Occipital lobe (tissue), 3 donors: ENCODE measurements at places on chromosomes 7 and 10. TPM values are rescaled to one million over a fixed set of nuclear protein-coding genes. Genes with fewer than 3 reads are reported as not detected.

The SYNPO2L gene
- total RNA-seq, result not detected

The ADRB1 gene
- total RNA-seq, result 3.3 TPM

- no peak for DNase-seq
Measured at GRCh38 chr7:50857804-50858489, 75.3 kb upstream of the GRB10 start.

The MYOF gene
- total RNA-seq, result 3.6 TPM

The NEUROD6 gene
- total RNA-seq, result 600 TPM

The PTER gene
- 0.62 TPM for total RNA-seq

- DNase-seq, result no peak
Measured at GRCh38 chr10:97213431-97213830, 27.7 kb upstream of the SLIT1 start.

DNA sequence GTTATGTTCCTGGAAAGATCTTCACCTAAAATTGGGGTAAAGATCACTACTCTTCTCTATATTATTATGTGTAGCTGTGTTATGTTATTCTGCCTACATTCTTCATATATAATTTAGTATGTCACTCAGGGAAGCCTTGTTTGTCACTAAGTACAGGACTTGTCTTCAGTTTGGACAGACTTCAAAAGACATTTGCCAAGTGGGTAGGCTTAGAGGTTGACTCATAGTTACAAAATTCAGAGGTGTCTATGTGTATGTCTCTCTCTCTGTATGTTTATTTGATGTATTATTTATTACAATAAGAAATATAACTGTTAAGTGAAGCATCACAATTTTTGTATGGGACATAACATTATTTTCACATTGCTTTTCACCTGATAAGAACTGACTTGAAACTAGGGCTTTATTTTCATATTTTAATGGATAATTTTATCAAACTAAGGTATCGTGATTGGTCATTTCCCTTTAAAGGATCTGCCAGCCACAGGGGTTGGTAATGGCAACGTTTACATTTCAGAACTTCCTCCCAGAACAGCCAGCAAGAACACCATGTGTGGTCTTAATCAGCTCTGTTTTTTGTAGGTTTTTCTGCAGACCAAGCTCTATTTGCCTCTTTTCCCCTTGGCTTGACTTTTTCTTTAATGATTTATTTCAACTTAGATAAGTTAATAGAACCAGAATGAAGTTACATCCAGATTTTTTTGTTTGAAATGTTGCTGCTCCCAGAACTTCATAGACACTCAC lies 262.1 kb upstream of the CACNA2D1 start:
- no peak for DNase-seq

- DNase-seq, result no peak
Measured at GRCh38 chr7:85997515-85997914, 646.2 kb upstream of the GRM3 start.

The PTF1A gene
- not detected for total RNA-seq

- no peak for DNase-seq
Measured at GRCh38 chr7:101995121-101995520, 177.7 kb downstream of the CUX1 start.

DNA sequence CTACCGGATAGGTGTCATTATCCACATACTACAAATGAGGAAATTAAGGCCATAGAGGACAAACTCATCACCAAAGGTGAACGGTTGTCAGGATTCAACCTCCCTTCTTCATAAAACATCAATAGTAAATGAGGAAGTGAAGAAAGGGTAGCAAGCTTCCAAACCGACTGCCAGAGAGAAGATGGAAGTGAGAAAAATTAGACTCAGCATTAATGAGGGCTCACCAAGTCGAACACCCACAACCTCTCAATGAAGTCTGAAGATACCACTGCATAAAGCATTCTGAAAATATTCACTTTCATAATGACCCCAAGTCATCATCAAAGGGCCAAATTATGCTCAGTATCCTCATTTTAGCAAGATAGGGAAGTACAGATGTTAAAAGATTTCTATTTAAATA lies 29.6 kb downstream of the ABCB4 start:
- DNase-seq, result no peak

- no peak for DNase-seq
Measured at GRCh38 chr7:134084488-134085144, 42.5 kb upstream of the LRGUK start.

GRCh38 chr10:98296524-98296923 lies 28.5 kb upstream of the LOXL4 start:
- DNase-seq, result no peak

DNA sequence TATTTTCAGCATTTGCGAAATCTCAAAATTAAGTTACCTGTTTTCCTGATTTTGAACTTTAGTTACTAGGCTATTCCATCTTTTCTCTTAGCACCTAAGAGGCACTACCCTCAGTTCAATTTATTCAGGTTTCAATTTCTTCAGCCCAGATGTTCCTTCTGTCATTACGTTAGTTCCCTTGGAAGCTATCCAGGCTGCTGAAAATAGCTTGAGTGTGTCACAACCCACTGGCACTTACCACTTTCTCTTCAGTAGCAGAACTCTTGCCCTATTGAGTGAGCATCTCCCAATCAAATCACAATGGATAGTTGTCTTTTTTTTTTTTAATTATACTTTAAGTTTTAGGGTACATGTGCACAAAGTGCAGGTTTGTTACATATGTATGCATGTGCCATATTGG lies 332.7 kb upstream of the LRGUK start:
- no peak for DNase-seq

GRCh38 chr10:86681047-86681446 lies 12.7 kb downstream of the LDB3 start:
- DNase-seq, result no peak

- no peak for DNase-seq
Measured at GRCh38 chr7:133126422-133126821, 44.5 kb upstream of the CHCHD3 start.

GRCh38 chr7:65951837-65952578 lies 30.0 kb downstream of the GUSB start:
- DNase-seq, result no peak

GRCh38 chr10:71683301-71683700 lies 36.3 kb downstream of the C10orf105 start:
- no peak for DNase-seq

- DNase-seq, result no peak
Measured at GRCh38 chr7:26332698-26333097, 41.0 kb downstream of the SNX10 start.

DNA sequence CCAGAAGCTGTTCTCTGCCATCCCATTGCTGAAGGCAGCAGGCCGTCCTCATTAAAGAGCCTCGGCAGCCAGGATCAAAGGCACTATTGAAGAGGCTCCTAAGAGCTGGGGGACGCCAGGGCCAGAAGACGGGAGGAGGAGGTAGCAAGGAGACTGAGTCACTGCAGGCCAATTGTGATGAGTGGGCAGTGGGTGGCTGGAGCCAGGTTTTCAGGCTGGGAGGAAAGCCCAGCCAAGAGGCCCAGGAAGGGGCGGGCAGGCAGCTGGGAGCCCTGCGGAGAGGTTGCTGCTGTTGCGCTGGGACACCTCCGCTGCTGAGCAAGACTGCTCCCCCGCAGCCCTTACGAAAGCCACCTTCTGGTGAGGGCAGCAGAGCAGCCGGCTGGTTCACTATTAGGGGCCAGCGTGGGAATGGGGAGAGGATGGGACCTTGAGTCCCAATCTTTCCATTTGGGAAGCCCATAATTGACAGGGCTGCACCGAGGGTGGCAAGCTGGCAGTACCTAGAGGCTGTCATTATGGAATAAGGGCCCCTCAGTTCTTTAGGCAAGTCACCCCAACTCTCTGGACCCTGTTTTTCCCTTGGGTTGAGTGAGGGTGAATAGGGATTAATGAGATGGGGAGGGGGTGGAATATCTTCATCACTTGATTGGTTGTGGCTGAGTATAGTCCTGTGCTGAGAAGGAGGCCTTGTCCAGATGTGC lies 48.4 kb downstream of the UNC5B start:
- peak; percentile 76 for DNase-seq

The SH2B2 gene
- total RNA-seq, result 11.9 TPM

DNA sequence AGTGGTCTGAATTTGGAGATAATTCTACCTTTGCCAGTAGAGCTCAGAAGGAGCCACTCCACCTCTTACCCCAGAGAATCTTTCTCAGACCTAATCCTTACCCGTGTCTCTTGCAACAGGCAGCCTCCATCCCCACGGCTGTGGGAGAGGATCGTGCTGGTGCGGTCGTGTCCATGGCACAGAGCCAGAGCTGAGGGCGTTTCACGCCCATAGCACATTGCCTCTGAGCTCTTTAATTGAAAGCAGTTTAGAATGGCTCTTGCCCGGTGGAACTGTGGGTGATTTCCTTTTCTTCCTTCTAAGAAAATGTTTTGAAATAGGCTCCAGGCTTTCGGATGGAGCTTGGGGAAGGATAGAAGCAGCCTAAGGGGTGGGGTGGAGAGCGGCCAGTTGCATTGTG lies 41.5 kb downstream of the PRF1 start:
- peak; percentile 38 for DNase-seq

DNA sequence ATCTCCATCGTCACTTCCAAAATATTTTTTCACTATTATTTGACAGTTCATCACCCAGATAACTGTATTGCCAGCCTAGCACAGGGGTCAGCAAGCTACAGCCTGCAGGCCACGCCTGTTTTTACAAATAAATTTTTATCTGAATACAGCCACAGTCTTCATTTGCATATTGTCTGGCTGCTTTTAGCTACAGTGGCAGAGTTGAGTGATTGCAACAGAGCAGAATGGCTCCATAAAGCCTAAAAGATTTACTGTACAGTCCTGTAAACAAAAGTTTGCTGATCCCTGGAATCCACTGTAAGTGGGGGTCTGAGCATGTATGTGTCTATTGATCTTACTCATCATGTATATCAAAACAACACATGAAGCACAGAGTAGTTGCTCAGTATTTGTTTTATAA lies 45.9 kb upstream of the GNAI1 start:
- no peak for DNase-seq

DNA sequence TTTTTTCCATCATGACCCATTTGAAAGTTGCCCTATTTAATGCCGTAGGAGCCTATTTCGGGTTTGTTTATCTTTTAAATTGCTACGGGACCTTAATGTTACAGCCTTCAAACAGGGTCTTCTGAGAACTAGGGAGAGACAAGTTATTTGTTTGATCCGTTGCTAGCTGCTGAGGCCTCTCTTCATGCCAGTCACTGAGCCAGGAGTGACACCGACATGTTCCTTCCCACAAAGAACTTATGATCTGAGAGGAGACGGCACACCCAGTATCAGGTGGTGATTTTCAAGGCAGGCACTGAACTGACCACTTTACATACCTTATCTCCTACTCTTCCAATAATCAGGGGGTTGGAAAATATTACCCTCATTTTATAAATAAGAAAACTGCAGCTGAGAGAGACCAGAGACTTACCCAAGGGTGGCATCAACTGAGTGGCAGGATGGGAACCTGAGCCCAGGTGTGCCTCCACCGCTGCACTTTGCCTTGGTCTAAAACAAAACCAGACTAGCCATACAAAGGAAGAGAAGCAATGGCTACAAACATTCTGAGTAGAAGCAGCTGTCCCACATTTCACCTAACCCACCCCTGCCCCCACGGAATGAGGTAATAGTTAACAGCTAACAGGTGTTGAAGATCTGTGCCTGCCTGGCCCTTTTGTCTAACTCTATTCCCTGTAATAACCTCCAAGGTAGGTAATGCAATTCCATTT lies 40.5 kb downstream of the PPP1R3C start:
- DNase-seq, result no peak

The COL26A1 gene
- 3.4 TPM for total RNA-seq

DNA sequence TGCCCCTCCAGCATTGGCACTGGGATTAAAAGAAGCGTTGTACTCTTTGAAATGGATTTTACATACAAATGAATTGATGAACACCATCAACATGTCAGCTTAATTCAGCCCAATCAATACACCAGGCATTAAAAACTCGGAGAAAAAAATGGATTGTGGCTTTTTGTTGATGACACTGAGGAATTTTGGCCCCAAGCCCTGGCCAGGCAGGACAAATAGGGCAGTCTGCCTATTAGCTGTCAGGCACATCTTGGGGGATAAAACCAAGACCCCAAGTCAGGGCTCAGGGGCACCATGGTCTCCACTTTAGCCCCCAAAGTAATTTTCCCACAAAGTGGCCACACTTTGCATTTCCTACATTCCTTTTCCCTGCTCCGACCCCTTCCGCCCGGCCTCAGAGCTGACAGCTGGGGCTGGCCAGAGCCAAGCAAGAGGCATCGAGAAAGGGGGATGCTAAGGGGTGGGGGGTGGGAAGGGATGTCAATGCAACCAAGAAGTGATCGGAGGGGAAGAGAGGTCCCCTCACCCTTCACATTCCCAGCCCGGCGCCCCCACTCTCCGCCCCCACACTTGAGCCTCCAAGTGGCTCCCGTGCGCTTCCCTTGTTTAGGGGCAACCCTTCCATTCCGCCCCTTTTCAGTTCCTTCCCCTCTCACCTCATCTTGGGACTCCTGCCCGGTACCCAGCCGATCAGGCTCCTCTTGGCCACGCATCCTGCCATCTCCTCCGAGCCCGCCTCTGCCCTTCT lies 711 bp downstream of the HIP1 start:
- DNase-seq, result no peak

DNA sequence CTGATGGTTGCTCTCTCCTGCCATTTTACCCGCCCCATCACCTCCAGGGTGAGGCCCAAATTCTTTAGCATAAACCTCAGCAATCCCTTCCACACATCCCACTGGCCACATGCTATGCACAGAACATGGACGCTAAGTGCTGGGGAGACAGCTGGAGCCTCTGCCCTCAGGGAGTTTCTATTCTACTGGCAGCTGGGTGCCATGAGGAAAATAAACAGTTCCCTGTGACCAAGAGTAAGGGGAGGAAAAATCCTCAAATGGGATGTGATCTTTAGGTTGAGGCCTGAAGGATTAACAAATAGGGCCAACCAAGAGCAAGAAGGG lies 1.2 kb downstream of the PARP12 start:
- no peak for DNase-seq

The PSD gene
- total RNA-seq, result 101 TPM

The ELFN1 gene
- total RNA-seq, result 9.5 TPM

- no peak for DNase-seq
Measured at GRCh38 chr10:55742487-55742886, 618.6 kb downstream of the ZWINT start.

- no peak for DNase-seq
Measured at GRCh38 chr7:142279601-142280000, 21.7 kb upstream of the PRSS58 start.

GRCh38 chr7:70595755-70596597 lies 536.0 kb upstream of the GALNT17 start:
- DNase-seq, result peak; percentile 18

GRCh38 chr7:158362912-158363905 lies 224.4 kb downstream of the PTPRN2 start:
- DNase-seq, result no peak

- DNase-seq, result peak; percentile 18
Measured at GRCh38 chr10:62726142-62726541, 78.4 kb upstream of the ADO start.

GRCh38 chr7:152081088-152081487 lies 55.6 kb downstream of the GALNT11 start:
- no peak for DNase-seq

The CALML3 gene
- total RNA-seq, result not detected

The TSPAN33 gene
- 4.7 TPM for total RNA-seq
